ENCODE measurements at places on chromosomes 12 and 14. TPM values are rescaled to one million over a fixed set of nuclear protein-coding genes. Genes with fewer than 3 reads are reported as not detected.

- no peak for DNase-seq
These were observed 28.3 kb upstream of the ETFBKMT start for GRCh38 chr12:31631023-31631724.

Gene KRT6C
- not detected for total RNA-seq

Gene NID2
- 125 TPM for total RNA-seq

Gene NXPH4
- 0.27 TPM for total RNA-seq

- no peak for DNase-seq
These were observed 12.9 kb upstream of the SLC24A4 start for GRCh38 chr14:92309968-92310530.

- no peak for DNase-seq
These were observed 134.9 kb upstream of the FRMD6 start for GRCh38 chr14:51516706-51517395.
